Activated CD8-positive, alpha-beta memory T cell treated with anti-CD3 and anti-CD28 coated beads for 1 hour (primary cell): ENCODE measurements at places on chromosomes 1 and 21.
A peak's percentile ranks its signal among the peaks of the same experiment; 100 is the strongest.

DNA sequence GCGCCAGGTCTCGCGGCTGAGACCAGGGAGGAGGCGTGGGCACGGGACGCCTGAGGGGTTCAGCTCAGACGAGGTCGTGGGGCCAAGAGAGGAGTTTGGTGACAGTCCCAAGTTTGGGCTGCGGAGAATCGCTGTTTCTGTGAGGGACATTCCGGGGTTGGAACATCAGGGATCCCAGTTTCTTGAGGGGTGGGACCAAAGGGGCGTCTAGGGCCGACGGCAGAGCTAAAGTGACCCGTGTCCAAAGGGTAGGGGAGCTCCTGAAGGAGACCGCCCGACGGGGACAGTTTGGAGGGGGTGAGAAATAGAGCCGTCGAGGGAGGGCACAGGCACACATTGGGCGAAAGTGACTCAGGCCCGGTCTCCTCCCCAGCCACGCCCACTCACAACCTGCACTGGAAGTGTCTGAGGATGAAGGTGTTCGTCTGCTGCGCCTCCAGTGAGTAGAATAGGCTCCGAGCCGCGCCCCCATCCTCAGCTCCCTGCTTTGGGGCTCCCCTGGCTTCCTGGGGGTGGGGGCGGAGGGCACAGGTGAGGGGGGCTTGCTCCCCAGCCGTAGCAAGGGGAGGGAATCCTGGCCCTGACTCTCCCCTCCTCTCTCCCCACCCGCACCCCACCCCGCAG lies 7.0 kb downstream of the EFNA3 start:
- peak; percentile 66 for DNase-seq

- no peak for DNase-seq
Measured at GRCh38 chr1:225426395-225427234, 1.2 kb downstream of the LBR start.

DNA sequence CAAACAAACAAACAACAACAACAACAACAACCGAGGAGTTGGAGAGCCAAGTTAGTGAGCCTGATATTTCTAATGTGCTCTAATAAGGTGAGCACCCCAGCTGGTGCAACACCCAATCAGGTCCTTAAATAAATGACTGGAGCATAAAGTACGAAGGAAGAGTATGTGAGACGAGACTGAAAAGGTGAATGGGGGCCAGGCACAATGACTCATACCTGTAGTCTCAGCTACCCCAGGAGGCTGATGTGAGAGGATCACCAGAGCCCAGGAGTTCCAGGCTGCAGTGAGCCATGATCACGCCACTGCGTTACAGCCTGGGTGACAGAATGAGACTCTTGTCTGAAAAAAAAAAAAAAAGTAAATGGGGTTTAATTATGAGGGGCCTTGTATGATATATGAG lies 152.0 kb upstream of the ZRANB2 start:
- DNase-seq = no peak

DNA sequence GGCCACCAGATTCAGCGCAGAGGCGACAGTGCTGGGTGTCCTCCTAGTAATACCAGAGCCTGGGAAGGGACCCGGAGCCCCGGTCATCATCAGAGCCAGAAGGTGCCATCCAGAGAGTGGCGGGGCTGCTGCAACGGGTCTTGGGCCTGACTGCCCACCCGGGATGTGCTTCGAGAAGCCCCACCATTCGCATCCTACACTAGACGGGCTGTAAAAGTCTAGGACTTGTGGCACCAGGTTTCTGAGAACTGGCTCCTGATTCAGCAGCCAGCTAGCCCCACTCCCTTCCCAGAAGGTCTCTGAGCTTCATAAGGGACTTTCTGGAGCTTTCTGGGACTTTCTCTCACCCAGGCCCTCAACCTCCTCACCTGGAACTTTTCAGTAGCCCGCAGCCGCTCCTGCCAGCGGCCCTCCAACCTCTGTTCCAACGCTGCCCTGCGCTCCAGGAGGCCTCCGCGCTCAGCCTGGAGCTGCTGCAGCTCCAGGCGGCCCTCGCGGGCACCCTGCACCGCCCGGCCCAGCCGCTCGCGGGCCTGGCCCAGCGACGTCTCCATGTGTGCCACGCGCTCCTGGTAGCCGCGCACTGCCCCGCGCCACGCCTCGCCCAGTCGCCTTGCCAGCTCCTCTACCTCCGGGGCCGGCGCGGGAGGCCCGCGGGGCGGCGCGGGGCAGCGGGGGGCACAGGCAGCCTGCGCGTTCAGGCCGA lies 940 bp downstream of the NES start:
- DNase-seq = no peak

DNA sequence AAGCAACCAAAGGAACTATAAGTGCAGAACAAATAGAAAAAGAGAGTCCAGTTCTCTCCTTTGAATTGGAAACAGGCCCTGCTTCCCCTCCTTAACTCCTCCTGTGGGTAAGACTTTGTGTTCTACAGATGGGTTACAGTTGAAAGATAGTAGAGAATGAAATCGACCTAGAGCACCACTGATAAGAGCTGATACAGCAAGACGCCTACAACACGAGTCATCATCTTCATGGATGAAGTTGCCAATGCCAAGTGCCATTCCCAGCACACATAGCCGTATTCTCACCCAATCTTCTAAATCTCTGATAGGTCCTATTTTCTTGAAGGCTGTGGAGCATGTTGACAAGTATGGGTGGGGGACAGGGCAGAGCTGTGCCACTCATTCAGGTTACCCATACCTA lies 99.8 kb upstream of the CAMK1G start:
- no peak for DNase-seq

DNA sequence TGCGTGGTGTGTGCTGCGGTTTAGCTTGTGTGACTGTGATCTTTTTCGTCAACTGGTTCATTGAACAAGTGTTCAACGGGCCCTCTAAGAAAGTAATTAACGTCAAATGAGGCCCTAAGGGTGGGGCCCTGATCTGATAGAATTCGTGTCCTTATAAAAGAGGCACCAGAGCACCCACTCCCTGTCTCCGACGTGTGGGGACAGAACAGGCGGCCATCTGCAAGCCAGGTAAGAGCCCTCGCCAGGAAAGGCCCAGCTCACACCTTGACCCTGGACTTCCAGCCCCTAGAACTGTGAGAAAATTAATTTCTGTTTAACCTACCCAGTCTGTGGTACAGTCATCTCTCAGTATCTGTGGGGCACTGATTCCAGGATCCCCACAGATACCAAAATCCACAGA lies 20.4 kb upstream of the SAMD11 start:
- DNase-seq = no peak

DNA sequence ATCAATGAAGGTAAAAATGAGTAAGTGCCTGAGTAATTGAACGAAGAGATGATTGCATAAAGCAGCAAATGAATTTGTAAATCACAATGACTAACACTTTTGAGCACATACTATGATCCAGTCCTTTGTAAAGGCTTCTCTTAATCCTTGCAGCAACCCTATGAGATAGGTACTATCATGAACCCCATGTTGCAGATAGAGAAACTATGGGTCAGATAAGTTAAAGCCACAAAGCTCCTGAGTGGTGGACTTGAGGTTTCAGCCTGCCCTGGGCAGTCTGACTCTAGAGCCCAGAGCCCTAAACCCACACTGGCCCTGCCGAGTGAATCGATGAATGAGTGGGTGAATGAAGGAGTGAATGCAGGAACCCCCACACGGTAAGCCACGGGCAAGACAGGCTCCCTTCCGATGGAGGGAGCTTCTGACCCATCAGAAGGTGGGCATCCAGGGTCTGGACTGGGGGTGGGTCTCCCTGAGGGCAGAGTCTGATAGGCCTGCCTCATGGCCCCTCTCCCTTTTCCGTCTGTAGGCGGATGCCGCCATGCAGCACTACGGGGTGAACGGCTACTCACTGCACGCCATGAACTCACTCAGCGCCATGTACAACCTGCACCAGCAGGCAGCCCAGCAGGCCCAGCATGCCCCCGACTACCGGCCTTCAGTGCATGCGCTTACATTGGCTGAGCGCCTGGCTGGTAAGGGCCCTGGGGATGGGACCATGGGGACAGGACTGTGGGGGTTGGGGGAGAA lies 17.0 kb downstream of the DMBX1 start:
- DNase-seq = no peak

DNA sequence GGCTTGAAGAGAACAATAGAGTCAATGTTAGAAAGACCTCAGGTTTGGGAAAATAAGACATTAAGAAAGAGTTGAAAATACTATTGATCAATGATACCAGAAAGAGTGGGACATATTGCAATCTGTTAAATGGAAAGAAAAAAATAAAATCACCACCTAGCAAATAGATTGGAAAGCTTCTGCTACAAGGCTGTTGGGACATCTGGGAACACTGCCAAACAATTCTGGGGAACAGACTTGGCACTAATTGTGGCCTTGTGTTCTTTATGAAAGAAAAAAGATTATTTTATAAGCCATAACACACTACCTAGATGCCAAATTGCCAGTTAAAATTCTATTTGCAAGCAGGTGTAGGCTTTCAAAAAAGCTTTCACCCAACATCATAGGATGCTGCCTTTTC lies 137.8 kb downstream of the TSEN15 start:
- no peak for DNase-seq
